Suppressor macrophage (primary cell): ENCODE measurements at places on chromosomes 11 and 22.

DNA sequence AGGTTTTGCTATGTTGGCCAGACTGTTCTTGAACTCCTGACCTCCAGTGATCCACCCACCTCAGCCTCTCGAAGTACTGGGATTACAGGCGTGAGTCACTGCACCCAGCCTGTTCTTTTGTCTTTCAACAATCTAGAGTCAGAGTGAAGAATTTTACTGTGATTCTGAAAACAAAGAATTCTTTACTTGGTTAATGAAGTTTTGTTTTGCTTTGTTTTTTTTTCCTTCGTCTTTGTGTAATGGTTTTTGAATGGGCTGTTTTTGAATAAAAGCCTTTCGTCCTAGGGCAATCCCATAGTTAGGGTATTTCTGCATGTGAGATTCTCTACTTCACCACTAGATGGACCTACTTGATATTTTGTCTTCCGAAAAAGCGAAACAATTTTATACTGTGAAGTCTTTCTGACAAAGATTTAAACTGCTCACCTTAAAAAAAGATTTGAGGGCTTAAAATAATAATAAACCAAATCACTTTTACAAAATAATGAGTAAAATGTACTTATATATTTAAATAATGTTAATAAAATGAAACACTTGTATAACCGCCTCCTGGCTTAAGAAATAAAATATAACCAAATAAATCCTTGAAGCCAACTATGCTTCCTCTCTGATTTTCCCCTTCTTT lies 43.4 kb upstream of the SC5D start:
- peak; percentile 5 for DNase-seq

DNA sequence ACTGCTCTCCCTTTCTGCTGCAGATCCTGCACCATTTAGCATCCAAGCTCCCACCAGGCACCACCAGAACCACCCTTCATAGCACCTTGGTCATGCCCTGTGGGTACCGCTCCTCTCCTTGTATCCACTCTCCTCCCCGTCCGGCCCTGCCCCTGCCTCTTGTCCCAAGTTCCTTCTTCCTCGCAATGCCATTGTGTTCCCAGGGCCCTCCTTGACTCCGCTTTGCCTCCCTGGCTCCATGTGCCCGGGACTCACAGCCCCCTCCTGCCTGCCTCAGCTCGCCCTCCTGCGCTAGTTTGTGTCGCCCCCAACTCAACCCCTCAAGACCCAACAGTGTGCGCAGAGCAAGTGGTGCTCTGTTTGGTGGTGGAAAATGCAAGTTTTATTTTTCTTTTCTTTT lies 10.8 kb downstream of the FADS2 start:
- DNase-seq: no peak

DNA sequence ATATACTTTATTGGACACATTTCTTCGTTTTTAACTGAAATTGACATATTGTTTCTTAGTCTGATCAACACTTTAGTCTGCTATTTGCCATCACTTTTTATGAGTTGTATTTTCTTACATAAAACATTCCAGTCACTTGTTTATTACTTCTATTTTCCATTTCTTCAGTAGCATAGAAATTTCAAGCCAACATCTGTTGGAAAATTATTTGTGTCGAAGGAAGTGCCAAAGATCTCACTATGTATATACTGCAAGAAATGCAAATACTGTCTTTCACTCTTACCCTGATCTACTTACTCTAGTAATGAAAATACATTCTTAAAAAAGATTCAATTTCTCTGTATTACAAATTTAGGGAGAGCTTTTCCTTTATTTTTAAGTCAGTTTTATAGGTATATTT lies 105.9 kb downstream of the SLC17A6 start:
- no peak for DNase-seq

DNA sequence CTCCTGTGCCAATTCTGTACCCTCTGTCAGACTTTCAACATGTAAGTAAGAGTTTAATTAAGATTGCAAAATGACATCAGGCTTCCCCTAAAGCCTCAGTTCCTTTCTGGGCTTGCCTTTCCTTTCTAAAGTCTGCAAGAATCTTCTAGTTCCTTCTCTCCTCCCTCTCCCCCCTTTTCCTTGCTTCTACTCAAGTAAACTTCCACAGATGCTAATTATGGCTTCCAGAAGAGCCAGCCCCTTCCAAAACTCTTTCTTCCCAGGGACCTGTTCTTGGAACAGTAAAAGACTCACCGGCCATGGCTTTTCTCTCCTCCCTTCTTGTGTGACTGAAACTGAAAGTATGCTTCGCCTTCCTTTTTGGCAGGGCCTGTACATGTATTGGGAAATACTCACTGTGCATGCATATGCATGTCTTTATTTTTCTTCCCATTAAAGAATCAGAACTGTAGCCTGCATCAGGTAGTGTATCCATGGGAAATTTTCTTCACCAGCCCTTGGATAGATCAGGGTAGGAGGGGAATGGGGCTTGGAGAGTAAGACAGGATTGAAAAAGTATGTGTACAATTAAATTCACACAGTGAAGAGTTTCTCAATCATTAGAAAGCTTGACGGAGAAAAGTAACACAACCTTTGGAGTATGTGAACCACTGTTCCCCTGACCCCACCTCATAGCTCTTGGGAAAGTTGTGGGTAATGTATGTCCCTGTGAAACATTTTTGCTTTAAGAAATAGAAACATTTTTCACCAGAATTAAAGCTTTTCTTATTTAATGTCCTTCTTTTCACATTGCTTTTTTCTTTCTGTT lies at the start of gene CASP1:
Gene CASP1, minus strand, starts transcription at position 332 of the 808 bp plus-strand sequence. Its CDS starts 31 bp downstream, at position 301.
- DNase-seq: peak; percentile 71

DNA sequence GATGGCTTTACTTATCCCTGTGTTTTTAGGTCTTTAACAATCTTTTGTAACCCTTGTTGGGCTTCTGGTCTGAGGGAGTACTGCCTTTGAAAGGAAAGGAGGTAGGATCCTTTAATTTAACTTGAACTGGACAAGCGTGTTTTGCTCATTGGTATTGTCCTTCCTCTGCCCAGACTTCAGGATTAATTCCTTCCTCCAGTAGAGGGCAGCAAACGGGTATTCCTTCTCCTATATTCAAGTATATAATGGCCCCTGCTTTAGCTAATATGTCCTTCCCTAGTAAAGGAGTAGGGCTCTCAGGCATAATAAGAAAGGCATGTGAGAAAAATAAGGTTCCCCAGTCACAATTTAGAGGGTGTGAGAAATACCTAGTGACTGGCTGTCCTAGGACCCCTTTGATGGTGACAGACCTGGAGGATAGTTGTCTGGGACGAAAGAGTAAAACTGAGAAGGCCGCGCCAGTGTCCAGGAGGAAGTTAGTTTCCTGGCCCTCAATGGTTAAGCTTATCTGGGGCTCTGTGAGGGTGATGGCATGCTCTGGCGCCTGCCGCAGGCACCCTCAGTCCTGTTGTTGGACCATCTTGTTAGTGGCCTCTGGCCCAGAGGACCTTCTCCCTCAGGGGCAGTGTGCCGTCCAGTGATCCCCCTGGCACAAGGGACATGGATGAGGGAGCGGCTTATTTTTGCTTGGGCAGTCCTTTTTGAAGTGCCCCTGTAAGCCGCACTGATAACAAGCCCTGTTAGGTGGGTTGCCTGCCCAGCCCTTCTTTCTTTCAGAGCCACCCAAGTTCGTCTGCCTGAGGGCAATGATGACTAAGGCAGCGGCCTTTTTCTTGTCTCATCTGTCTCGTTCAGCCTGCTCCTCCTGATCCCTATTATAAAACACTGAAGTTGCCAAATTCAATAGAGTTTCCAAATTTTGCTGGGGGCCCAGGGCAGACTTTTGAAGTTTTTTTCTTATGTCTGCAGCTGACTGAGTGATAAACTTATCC lies 51.8 kb downstream of the C11orf71 start:
- DNase-seq: peak; percentile 70

DNA sequence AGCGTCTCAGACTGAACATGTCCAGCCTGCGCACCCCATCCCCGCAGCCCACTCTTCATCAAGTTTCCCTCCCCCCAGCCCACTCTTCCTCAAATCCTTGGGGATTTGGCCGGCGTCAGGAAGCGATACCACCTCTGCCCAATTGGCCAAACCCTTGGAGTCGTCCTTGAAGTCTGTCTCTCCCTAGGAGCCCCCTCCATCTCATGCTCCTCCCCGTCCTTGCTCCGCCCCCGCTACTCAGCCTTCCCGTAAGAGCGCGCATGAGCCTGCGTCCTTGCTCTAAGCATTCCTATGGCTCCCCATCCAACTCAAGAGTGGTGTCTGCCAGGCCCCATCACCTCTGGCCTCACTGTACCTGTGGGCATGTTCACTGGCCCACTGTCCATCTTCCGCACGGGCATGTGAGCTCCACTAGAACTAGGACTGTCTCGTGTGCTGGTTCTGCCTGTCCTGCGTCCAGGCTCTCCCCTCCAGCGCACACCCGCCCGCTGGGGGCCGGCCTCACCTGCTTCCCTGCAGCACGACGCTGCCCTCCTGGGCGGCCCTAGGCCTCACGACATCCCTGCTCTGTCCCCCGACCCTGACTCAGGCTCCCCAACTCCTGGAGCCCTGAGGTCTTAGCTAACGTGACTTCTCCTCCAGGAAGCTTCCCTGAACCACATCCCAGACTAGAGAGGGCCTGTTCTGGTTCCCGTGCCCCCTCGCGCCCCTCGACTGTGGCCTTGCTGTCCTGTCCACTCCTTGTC lies 30.5 kb upstream of the TTLL12 start:
- DNase-seq: no peak

DNA sequence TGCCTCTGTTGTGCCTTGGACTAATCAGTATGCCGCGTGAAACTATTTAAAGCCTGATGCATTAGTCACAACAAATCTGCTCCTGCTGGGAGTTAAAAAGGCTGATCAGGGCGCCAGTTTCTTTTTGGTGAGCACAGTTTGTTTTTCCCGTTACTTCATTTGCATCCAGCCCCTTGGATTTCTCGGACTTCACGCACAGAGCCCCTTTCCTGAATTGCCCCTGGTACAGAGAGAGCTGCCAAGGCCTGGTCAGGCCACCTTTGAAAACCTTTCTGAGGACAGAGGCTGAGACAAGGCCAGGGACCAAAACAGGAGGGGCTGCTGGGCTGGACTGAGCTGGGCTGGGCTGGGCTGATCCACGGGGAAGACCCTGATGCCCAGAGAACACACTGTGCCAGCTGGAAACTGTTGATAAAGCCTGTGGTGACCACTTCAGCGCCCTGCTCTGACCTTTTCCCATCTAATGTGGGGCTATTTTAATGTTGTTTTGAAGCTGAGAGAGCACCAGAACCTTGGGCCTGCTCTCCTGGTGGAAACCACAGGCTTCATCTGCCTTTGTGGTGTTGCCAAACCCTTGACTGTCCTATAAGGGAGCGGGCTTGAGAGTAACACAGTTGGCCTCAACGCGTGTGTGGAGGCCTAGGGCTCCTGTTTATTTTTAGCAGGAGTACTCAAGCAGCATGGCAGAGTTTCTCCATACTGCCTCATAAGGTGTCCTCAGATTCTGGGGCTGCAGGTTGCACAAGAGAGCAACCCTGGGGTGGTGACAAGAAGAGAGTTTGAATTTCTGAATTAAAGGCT lies 44.2 kb downstream of the NAV2 start:
- DNase-seq: no peak

DNA sequence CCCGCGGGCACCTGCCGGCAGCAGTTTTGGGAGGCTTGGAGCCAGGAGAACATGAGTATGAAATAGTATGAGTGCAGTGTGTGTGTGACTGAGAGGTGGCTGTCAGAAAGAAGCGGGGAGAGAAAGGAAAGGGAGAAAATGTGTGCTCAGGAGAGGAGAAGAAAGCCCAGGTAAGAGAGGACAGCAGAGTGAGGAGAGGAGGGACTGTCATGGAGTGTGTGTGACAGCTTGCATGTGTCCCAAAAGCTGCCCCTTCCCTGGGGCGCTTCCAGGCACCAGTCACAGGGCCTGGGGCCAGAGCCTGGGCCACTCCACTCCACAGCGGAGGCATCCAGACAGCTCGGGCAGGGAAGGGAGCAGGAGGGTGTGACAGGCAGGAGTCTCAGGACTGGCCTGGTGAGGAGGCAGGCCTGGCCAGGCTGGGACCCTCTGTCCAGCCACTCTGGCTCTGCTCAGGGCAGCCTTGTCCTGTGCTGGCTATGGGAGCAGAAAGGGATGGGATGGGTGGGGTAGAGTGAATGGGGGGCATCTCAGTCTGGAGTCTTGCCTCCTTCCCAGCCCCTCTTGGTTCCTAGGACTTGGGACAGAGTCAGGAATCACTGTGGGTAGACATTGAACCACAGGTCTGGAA lies 949 bp downstream of the MMP11 start:
- DNase-seq: no peak

DNA sequence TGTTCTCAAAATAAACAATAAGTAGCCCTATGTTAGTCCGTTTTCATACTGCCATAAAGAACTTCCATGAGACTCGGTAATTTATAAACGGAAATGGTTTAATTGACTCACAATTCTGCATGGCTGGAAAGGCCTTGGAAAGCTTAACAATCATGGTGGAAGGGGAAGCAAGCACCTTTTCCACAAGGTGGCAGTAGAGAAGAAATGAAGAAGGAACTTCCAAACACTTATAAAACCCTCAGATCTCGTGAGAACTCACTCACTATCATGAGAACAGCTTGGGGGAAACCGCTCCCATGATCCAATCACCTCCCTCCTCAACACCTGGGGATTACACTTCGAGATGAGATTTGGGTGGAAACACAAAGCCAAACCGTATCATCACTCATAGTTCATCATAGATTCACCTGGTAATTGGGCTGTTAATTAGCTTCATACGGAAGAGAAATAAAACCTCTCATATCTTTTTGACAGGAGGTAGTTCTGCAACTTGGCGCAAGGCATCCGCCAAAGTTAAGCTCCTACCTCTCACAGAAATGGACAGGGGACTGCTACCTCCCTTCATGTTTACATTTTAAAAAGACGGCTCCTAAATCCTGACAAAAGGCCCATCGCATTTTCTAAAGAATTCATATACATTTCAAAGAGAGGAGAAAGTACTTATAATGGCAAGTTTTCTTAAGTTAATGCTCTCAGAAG lies 49.0 kb downstream of the MUC15 start:
- DNase-seq: peak; percentile 2

DNA sequence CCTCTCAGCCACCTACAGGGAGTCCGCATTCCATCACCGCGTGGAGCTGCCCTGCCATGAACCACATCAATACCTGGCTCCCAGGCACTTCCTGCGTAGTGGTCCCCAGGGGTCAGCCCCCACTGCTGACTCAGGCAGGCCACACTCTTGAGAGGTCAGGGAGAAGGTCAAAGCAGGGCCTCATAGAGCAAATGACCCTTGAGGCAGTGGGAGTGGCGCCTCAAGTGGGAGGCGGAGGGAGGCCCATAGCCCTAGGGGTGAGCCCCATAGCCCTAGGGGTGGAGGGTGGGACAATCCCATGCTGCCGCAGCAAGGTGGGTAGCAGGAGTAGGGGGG lies 5.0 kb downstream of the PRDX5 start:
- no peak for DNase-seq

GRCh38 chr22:26322179-26322905 lies 106.7 kb upstream of the ASPHD2 start:
- no peak for DNase-seq
